ENCODE measurements at places on chromosomes 1 and 21. TPM values are rescaled to one million over a fixed set of nuclear protein-coding genes. Genes with fewer than 3 reads are reported as not detected.

- no peak overlapping the region for H3K4me3 ChIP-seq
- no peaks in the 10 kb centered on the region for H3K36me3 ChIP-seq
- no peak for DNase-seq
- H3K27me3 ChIP-seq, result no peaks in the 10 kb centered on the region
- no peak overlapping the region for H3K27ac ChIP-seq
These were observed 4.3 kb downstream of the THEM4 start for GRCh38 chr1:151905070-151905442.

DNA sequence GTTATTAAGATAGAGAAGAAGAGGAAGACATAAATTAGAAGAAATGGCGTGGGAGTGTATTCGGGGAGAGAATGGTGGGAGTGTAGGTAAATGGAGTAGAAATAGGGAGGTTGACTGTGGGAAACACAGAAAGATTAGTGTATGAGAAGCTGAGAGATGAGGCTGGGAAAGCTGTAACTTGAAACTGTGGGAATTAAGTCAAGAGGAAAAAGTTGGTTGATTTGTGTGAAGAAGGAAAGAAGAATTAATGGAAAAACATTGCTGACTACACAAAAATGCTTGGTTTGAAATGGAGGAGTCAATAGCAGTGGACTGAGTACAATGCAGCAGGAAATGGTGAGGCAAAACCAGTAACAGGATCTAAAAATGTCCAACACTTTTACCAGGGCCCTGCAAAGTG lies 448.3 kb downstream of the PTPRC start:
- no peak for DNase-seq
- H3K27ac ChIP-seq, result no peak overlapping the region
- no peaks in the 10 kb centered on the region for H3K27me3 ChIP-seq
- no peak overlapping the region for H3K4me3 ChIP-seq
- H3K4me1 ChIP-seq, result peaks cover 10% of the 10 kb centered on the region

- no peaks in the 10 kb centered on the region for H3K36me3 ChIP-seq
- H3K4me3 ChIP-seq, result no peak overlapping the region
- H3K4me1 ChIP-seq, result no peaks in the 10 kb centered on the region
These were observed 2.2 kb upstream of the ATP1A4 start for GRCh38 chr1:160149233-160149632.

GRCh38 chr1:100009458-100009857 lies 39.7 kb downstream of the SLC35A3 start:
- no peaks in the 10 kb centered on the region for H3K27me3 ChIP-seq
- H3K4me3 ChIP-seq, result no peak overlapping the region
- no peak for DNase-seq
- H3K27ac ChIP-seq, result no peak overlapping the region
- peaks cover 34% of the 10 kb centered on the region for H3K36me3 ChIP-seq

- no peak overlapping the region for H3K4me3 ChIP-seq
- H3K27ac ChIP-seq, result no peak overlapping the region
- no peaks in the 10 kb centered on the region for H3K36me3 ChIP-seq
- no peak for DNase-seq
- no peaks in the 10 kb centered on the region for H3K27me3 ChIP-seq
These were observed 54.1 kb downstream of the CD2 start for GRCh38 chr1:116808200-116808847.

DNA sequence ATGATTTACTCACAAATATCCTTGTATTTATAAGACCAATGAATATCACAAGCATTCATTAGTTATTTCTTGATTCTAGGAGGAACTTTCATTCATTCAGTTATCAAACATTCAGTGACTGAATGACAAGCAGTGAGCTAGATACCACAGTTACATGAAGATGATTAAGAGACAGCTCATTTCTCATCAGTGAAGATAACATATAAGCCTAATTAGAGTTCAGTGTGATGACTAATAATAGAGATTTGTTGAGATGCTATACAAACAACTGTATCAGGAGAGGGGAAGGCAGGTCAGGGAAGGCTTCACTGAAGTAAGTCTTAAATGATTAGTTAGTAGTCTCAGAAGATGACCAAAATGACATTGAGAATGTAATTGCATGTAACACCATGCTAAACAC lies 14.6 kb upstream of the C1orf105 start:
- H3K4me1 ChIP-seq, result no peaks in the 10 kb centered on the region
- no peaks in the 10 kb centered on the region for H3K36me3 ChIP-seq
- DNase-seq, result no peak
- no peak overlapping the region for H3K4me3 ChIP-seq
- H3K27me3 ChIP-seq, result no peaks in the 10 kb centered on the region
- H3K27ac ChIP-seq, result no peak overlapping the region

Gene TNFRSF1B
- 0.36 TPM for polyA plus RNA-seq

Gene WDR64
- not detected for polyA plus RNA-seq

DNA sequence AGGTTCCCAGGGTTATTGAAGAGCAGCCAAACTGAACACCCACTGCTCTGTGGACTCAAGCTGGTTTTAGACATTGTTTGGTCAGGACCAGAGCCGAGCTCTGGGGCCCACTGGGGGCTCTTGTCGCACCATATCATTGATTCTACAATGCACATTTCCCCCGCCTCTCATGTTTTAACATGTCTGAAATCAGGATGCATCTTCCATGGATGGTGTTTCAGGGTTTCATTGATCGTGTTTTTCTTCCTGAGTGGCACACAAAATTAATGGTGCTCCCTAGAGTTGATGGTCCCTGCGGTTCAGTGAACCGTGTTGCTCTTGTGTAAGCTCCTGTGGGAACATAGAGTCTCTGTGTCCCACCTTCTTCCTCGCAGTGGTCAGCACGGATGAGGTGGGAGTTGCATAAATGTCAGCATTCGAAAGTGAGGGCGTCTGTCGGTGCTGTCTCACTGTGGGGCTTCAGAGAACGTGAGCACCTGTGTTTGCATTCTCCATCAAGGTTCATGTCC lies 38.3 kb downstream of the GALNT2 start:
- peaks cover 58% of the 10 kb centered on the region for H3K4me1 ChIP-seq
- DNase-seq, result no peak
- no peaks in the 10 kb centered on the region for H3K27me3 ChIP-seq
- peak overlapping the region; percentile 42 for H3K4me3 ChIP-seq

Gene TSSK3
- 0.28 TPM for polyA plus RNA-seq

Gene RPE65
- polyA plus RNA-seq, result 0.02 TPM

DNA sequence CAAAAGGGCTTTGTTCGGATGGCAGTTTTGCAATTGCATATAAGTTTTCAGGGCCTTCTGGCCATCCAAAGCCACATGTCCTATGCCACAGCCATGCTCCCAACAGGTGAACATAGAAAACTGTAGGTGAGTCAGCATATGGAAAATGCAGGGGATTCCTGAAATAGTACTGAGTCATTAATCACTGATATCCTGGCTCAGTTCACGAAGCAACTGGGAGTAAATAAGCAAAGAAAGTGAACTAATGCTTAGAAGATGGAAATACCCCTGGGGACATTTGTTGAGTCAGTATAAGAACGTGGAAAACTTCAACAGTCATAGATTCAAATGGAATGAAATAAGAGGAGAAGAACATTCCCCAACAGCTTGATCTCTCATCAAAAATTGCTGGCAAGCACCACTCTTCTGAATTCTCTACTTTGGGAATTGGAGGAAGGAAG lies 148.9 kb upstream of the RUNX1 start:
- no peak overlapping the region for H3K4me3 ChIP-seq
- H3K4me1 ChIP-seq, result no peaks in the 10 kb centered on the region
- no peak for DNase-seq
- H3K36me3 ChIP-seq, result no peaks in the 10 kb centered on the region
- no peaks in the 10 kb centered on the region for H3K27me3 ChIP-seq

Gene LZIC
- polyA plus RNA-seq, result 9.6 TPM

DNA sequence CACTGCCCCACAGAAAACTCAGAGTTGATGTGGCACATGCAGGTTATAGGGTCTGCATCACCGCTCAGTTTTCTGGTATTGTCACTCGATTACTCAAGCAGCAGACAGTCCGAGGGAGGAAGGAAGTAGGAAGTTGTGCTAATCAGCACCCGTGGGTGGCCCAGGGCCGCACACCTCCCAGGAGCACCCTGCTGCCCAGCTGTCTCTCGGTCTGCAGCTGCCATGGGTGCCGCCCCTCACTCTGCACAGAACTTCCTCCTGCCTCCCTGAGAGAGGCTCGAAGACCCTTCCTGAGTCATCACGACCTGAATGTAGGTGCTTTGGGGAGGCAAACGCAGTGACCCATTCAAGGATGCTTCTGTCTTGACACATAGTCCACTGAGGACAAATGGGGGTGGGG lies 4.2 kb upstream of the TFF3 start:
- H3K36me3 ChIP-seq, result no peaks in the 10 kb centered on the region
- H3K27me3 ChIP-seq, result no peaks in the 10 kb centered on the region
- H3K4me3 ChIP-seq, result no peak overlapping the region
- H3K27ac ChIP-seq, result no peak overlapping the region
- no peak for DNase-seq
- H3K4me1 ChIP-seq, result no peaks in the 10 kb centered on the region

Gene KIFAP3
- polyA plus RNA-seq, result 10.7 TPM

GRCh38 chr1:94014635-94015488 lies 105.6 kb upstream of the GCLM start:
- no peak overlapping the region for H3K27ac ChIP-seq
- H3K36me3 ChIP-seq, result no peaks in the 10 kb centered on the region
- H3K4me1 ChIP-seq, result peaks cover 9% of the 10 kb centered on the region
- no peak for DNase-seq
- no peak overlapping the region for H3K4me3 ChIP-seq
- no peaks in the 10 kb centered on the region for H3K27me3 ChIP-seq

- no peak overlapping the region for H3K4me3 ChIP-seq
- no peak overlapping the region for H3K27ac ChIP-seq
- H3K4me1 ChIP-seq, result peaks cover 3% of the 10 kb centered on the region
- no peaks in the 10 kb centered on the region for H3K27me3 ChIP-seq
- no peaks in the 10 kb centered on the region for H3K36me3 ChIP-seq
These were observed 199.0 kb downstream of the PDE4B start for GRCh38 chr1:65991694-65992093.

DNA sequence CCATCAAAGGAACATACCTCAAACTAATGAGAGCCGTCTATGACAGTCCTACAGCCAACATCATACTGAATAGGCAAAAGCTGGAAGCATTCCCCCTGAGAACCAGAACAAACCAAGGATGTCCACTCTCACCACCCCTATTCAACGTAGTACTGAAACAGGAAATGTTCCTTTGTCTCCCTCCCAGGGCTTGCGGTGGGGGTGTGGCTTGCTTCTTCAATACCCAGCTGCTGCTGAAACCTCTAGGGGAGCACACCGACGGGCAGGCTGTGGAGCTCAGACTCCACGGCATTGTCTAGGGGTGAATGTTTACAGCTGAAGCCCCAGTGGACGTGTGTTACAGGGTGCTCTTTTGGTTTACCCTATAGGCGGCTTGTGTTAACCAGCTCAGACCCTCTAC lies 30.5 kb upstream of the B3GALT2 start:
- no peaks in the 10 kb centered on the region for H3K4me1 ChIP-seq
- no peak overlapping the region for H3K27ac ChIP-seq
- no peaks in the 10 kb centered on the region for H3K27me3 ChIP-seq
- peaks cover 33% of the 10 kb centered on the region for H3K36me3 ChIP-seq

DNA sequence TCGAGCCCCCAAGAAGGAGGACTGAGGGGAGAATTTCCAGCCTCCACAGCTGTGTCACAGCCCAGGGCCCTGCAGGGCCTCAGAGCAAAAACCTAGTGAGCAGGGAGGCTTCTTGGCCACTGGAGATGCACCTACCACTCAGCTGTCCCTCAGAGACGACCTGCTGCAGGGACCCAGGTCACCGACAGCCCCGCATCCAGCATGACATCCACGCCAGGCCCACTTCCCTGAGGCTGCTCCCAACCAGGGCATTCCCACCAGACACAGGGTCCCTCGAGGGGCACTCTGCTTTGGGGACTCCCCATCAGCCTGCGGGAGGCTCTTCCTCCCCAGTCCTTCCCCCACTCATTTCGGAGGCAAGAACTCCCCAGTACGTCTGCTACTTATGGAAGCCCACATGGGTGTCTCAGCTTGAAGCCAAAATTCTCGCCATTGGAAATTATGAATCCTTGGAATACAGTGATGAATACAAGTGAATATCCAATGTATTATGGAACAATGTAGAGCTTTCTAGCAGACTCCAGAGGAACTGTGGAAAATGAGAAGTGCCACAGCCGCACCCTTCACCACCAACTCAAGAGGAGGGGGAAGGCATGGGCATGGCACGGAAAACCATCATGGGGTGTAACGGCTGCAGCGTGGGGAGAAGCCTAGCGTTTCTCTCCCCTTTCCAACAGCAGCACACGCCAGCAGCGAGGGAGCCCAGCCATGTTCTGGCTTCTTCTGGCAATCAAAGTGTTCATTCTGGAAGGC lies 6.9 kb downstream of the TFF3 start:
- no peaks in the 10 kb centered on the region for H3K36me3 ChIP-seq
- DNase-seq, result no peak
- no peaks in the 10 kb centered on the region for H3K27me3 ChIP-seq

- peaks cover 5% of the 10 kb centered on the region for H3K36me3 ChIP-seq
- H3K4me3 ChIP-seq, result peak overlapping the region; percentile 79
- peaks cover 18% of the 10 kb centered on the region for H3K4me1 ChIP-seq
- peak; percentile 51 for DNase-seq
- H3K27ac ChIP-seq, result peak overlapping the region; percentile 56
These were observed 128.7 kb upstream of the DPYD start for GRCh38 chr1:98049370-98050135.

Gene HUNK
- polyA plus RNA-seq, result 0.28 TPM

- no peaks in the 10 kb centered on the region for H3K36me3 ChIP-seq
- H3K4me1 ChIP-seq, result 0 out of 2 replicates have a peak, but pooled peaks cover 7% of the 10 kb centered on the region
- no peak overlapping the region for H3K27ac ChIP-seq
- H3K27me3 ChIP-seq, result no peaks in the 10 kb centered on the region
These were observed 1564.6 kb downstream of the MRPL39 start for GRCh38 chr21:24042687-24043086.

Gene FCRLA
- polyA plus RNA-seq, result 0.13 TPM

Gene FLG2
- not detected for polyA plus RNA-seq

DNA sequence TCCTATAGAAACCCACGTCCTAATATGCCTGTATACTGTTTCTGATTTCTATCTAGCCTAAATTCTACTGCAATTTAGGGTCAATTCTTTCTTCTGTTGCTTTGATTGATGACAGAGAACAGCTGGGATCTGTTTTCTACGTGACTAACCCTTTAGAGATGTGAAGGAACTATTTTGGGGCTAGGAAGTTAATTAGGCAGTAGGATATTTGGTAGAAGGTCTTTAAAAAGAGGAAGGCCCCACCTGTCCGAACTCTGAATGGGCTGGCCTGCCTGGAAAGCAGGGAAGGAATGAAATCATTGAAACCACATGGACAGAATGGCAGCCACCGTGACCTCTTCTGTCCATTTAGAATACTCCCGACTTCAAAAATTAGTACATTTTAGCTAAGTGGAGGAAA lies 21.0 kb downstream of the EIF2D start:
- H3K4me3 ChIP-seq, result no peak overlapping the region
- no peaks in the 10 kb centered on the region for H3K27me3 ChIP-seq
- no peak overlapping the region for H3K27ac ChIP-seq
- DNase-seq, result no peak
- peaks cover 70% of the 10 kb centered on the region for H3K36me3 ChIP-seq
- peaks cover 25% of the 10 kb centered on the region for H3K4me1 ChIP-seq

GRCh38 chr1:238177351-238177750 lies 286.6 kb upstream of the ZP4 start:
- H3K36me3 ChIP-seq, result no peaks in the 10 kb centered on the region
- no peak overlapping the region for H3K27ac ChIP-seq
- H3K4me1 ChIP-seq, result no peaks in the 10 kb centered on the region
- no peak for DNase-seq

GRCh38 chr1:97033949-97034348 lies 312.4 kb downstream of the PTBP2 start:
- no peak for DNase-seq
- H3K4me3 ChIP-seq, result no peak overlapping the region
- no peaks in the 10 kb centered on the region for H3K27me3 ChIP-seq
- no peaks in the 10 kb centered on the region for H3K4me1 ChIP-seq
- H3K36me3 ChIP-seq, result no peaks in the 10 kb centered on the region
